ENCODE measurements at places on chromosomes 5 and 9.

- no peak for DNase-seq
Measured at GRCh38 chr9:98701576-98701975, 7.2 kb downstream of the GABBR2 start.

DNA sequence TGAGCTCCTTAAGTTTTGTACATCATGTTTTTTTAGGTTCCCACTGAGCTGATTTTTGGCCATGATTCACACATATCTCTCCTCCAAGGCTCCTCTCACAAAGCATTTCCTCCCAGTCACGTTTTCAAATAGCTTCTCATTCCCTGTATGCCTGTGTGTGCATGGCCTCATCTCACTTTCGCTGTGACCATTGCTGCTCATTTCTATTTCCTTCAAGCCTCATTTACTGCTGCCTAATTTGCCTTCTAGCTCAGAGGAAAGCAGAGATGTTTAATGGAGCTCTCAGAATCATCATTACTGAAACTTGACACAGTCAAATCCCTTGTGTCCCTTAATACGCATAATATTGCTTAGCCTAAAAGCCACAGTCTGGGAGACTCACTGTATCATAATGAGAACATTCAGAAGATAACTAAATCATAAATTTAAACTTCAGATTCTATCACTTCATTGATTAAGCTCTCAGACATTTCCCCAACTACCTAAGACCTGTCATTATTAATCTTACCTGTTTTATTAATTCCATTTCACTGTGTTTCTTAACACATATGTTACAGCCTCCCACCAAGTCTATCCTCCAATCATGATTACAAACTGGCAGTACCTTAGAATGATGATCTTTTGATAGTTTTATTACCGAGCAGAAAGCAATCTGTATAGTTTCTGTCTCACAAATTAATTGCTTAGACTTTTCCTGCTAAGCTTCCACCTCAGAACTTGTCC is 278.3 kb upstream of the PTGER4 start:
- DNase-seq = no peak

- DNase-seq = no peak
Measured at GRCh38 chr5:126872561-126873354, 95.8 kb downstream of the LMNB1 start.

DNA sequence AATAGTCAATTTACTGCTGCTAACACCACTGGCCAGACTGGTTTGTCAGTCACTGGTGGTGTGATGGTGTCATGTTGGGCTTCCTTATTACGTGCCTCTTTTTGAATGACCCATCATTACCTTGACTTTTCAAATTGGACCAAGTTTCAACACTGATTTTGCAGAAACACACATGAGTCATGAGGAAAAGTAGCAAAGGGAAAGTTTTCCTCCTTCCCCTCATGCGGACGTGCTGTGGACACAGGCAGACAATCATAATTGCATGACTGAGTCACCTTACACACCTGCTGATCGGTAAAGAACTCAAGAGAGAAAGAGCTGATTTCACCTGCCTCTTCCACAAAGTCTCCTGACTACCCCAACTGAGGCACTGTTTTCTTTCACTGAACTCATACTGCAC is 324.5 kb downstream of the ARRDC3 start:
- no peak for DNase-seq

GRCh38 chr5:17317473-17317872 is 100.0 kb downstream of the BASP1 start:
- DNase-seq = no peak

GRCh38 chr5:73405691-73406090 is 42.9 kb downstream of the FOXD1 start:
- no peak for DNase-seq

DNA sequence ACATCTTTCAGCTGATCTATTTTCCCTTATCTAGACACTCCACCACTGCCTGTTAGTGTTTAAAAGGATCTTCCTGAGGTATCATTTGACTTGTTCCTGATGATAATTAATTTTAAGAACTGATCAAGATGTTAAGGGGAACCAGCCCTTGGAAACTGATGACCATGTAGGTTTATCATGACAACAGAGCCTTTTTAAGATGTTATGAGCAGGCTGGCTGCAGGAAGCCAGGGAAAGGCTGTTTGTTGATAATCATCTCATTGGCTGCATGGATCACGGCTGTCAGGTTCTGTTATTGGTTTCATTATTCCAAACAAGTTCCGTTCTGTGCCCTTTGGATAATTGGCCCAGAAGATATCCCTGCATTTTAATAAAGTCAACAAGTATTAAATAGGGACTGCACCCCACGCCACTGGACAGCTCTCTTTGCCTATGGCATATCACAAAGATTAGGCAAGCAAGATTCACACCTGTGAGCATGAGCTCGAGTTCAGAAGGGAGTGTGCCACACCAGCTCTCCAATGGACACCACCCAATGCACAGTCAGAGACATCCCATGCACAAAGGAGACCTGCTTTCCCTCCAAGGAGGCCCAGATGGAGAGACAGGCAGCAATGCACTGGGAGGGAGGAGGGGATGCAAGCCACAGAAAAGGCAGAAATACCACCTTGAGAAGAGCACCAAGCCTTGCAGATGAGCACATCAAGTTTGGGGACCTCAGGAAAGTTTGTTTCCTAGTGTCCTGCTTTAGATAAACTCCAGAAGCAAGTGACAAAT is 88.7 kb downstream of the SPOCK1 start:
- DNase-seq = no peak

DNA sequence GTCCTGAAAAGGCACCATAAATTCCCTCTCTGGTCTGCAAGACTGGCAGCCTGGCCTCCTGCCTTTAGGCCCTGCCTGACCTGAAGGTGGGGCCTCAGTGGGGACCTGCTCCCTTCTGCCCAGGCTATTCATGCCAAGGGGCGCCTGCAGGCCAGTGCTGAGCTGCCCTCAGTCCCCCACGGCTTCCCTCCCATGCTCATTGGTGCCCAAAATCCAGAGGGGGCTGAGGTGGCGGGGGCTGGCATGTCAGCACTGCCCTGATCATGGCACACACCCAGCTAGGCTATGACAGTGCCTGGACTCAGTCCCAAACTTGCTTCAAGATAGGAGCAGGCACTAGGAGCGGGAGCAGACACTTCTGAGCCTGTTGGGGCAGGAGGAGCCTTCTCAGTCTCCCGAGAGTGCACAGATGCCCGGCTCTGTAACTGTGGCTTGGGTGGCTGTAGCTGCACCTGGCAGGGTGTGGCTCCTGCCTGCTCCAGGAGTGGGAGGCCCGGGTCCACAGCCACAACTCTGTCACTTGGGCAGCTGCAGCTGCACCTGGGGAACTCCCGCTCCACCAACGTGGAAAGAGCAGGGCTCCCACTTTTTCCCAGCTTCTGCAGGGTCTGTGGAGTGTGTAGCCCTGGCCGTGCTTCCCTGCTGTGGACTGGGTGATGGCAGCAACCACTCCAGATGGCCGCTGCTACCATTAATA is 49.0 kb downstream of the NDUFAF2 start:
- DNase-seq = no peak

DNA sequence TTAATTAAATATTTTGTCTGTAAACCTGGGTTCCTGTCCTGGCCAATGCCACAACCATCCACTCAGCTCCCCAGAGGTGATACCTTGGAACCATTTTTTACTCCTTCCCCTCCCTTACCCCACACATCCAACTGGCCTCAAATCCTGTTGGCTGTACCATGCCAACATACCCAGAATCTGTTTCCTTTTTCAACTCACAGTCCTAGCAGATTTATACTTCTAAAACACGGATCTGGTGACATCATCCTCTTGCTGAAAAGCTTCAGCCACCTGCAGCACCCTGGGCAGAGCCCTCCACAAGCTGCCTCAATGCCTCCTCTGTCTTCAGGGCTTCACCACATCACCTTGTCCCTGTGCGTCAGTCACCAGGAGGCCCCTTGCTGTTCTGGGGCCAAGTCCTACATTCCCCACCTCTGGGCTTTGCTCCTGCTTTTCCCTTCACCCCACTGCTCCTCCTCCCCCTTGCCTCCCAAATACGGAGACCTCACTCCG is 14.9 kb downstream of the SEMA6A start:
- no peak for DNase-seq

- no peak for DNase-seq
Measured at GRCh38 chr5:124393584-124394379, 352.7 kb downstream of the ZNF608 start.

DNA sequence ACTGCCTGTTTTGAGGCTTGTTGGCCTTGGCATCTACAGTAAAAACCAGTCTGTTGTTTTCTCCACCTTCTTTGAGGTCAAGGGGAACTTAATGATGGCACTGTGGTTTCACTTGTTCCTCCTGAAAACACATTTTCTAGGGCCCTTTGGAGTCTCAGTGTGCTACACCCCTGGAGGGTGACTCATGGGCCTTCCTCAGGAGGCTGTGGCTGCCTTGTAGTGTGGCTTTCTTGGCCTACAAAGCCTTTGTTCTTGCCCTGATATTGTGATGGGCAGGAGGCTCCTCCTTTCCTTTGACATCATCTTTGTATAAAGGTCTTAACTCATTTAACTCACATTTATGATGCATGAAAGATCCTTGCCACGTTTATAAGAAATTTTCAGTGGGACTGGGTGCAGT is 56.3 kb upstream of the GPBP1 start:
- DNase-seq = no peak

- no peak for DNase-seq
Measured at GRCh38 chr5:121421646-121422045, 430.0 kb upstream of the FTMT start.

DNA sequence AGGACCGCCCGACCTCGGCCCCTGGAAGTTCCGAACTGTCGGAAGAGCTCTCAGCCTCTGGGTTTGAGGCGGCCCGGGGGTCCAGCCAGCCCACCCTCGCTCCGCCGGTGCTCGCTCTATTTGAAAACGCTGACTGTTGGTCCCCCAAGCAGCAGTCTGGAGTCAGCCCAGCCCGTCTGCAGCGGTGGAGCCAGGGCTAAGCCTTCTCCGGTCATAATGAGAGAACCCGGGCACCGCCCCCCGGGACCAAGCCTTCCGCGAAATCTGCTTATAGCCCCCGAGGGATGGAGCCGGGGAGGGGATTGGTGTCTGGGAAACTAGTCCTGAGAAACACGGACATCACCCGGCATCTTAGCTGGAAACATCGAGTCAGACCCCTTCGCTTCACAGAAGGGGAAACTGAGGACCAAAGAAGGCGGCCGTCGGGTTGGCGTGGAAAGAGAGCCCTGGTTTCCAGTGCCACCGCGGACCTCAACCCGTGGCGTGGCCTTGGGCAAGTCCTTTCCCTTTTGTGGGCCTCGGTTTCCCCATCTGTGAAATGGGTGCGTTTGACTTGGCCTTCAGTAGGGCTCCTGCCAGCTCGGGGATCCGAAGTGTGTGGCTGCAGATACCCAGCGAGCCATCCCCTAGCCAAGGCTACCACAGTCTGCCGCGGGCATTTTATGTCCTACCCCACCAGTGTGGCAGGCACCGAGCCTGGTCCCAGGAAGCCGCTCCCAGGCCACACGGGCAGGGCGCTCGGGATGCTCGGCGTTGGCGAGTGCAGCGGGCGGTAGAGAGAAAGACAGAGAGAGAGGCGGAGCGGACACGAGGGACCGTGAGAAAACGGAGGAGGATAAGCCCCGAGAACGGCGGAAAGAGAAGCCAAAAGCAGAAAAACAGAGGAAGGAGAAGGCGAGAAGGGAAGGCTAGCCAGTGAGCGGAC is 857 bp downstream of the ADAM19 start:
- DNase-seq = no peak

DNA sequence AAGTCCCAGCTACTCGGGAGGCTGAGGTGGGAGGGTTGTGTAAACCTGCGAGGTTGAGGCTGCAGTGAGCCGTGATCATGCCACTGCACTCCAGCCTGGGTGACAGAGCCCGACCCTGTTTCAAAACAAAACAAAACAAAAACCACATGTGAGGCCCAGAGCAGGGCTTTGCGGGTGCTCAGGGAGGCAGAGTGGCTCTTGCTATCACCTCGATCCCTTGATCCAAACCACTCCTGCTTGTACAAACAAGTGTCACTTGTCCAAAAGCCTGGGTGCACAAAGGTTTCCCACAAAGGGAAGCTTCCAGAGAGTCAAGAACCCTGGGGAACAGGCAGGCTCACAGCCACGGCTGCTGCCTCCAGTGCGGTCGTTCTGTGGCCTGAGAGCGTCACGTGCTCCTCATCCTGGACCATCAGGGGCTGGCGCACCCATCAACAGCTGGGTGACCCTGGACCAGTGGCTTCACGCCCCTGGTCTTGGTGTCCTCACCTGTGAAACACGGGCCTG is 162.7 kb downstream of the C9orf50 start:
- no peak for DNase-seq

DNA sequence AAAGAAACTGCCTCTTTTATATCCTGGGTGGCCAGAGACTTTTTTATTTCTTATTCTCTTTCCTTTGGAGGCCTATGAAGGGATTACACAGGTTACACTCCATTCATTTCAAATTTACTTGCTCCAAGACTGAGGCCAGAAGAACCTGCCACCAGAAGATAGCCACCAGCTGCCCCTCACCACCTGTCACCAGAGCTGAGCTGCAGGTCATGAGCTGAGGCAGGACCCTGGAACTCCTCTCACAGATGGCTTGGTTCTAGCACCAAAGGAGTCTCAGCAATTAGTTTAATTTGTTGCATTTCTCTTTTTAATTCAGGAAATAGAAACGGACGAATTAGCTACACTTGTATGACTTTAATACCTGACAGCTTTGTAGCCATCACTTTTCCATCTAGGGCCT is 313.9 kb downstream of the SPOCK1 start:
- DNase-seq = no peak

GRCh38 chr5:39486361-39486760 is 61.6 kb upstream of the DAB2 start:
- no peak for DNase-seq

DNA sequence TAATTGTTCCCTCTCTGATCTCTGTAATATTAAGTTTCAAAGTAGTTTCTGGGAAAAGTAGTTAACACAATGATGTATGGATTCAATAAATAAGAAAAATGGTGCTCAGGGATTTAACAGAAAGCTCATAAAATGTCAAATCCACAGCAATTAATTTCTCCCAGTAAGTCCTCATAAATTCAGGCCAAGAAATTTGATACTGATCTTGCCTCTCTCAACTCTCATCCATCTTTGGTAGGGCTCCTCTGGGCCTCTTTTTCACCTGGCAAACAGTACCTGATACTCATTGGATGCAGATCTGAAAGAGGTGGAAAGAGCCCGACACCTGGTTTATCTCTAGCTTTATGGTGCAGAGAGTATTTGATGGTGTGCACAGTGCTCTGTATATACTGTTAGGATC is 106.1 kb downstream of the STK32A start:
- no peak for DNase-seq

GRCh38 chr9:132078699-132079356 is 839 bp downstream of the MED27 start:
- no peak for DNase-seq

GRCh38 chr9:14272927-14273528 is 40.9 kb downstream of the NFIB start:
- no peak for DNase-seq

DNA sequence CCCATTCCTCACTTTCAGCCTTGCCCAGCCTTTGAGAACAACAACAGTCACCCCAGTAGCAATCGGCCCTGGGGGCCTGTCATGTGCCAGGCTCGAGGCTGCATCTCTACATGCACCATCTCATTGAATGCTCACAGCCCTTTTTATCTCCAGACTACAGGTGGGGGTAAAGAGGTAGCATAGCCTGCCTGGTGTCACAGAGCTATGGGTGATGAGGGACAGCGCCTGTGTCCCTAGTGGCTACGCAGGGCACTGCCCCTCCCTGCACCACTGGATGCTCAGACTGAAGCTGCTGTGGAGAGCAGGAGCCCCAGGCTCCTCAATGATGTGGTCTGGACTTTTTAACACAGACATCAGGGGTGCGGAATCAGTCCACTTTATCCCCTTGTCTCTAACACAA is 2.8 kb downstream of the CAMK2A start:
- no peak for DNase-seq

- DNase-seq = peak; percentile 88
Measured at GRCh38 chr9:121686930-121687541, 35.6 kb downstream of the DAB2IP start.
